ENCODE measurements at places on chromosomes 6 and 20.

GRCh38 chr6:56370561-56371211, 123.3 kb upstream of the COL21A1 start:
- peak; percentile 49 for DNase-seq

GRCh38 chr20:49615401-49616153, 47.6 kb upstream of the PTGIS start:
- DNase-seq, result no peak

GRCh38 chr6:170260686-170261085, 30.2 kb downstream of the DLL1 start:
- DNase-seq, result no peak

DNA sequence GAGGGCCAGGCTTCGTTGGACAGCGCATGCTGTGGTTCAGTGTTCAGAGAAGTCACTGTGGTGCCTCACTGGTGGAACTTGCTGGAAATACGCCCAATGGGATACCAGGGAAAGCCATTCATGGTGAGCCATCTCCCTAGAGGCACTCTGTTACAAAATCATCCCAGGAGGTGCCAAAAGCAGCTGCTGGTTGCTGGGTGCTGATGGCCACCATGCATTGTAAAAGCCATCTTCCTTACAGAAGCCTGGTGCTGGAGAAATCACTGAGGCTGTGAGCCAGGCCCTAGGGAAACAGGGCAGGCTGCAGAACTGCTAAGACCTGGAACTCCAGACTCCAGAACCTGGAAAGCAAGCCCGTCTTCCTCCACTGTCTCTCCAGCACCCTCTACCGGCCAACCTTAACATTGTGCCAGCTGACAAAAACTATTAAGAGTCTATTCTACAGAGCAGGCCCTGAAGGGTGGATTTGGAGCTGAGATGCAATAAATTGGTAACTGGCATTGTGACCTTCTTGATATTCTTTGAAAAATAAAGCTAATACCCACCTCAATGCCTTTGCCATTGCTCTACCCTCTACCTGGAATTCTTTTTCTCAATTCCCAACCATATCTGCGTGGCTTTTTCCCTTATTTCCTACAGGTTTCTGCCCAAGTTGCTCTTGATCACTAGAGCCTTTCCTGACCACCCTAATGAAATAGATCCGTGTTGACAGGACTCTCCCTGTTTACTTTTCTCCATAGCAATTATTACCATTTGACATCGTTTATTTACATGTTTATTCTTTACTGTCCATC, 18.5 kb downstream of the SNRPB start:
- peak; percentile 42 for DNase-seq

DNA sequence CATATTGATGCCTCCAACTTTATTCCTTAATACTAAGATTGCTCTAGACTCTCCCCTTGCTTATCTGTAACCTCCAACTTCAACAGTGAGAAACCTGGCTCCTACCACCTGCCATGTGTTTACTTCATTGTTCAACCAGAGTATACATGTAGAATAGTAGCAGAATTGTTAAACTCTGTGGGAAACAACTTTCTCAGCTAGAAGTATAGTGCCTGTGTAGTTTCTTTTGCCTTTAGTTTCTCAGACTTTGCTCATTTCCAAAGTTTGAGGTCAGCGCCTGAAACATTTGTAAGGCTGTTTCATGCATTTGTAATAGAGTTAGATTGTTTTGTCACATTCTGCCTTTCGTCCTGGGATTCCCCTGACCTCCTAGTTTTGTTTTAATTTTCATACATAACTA, 34.9 kb upstream of the HECA start:
- no peak for DNase-seq

DNA sequence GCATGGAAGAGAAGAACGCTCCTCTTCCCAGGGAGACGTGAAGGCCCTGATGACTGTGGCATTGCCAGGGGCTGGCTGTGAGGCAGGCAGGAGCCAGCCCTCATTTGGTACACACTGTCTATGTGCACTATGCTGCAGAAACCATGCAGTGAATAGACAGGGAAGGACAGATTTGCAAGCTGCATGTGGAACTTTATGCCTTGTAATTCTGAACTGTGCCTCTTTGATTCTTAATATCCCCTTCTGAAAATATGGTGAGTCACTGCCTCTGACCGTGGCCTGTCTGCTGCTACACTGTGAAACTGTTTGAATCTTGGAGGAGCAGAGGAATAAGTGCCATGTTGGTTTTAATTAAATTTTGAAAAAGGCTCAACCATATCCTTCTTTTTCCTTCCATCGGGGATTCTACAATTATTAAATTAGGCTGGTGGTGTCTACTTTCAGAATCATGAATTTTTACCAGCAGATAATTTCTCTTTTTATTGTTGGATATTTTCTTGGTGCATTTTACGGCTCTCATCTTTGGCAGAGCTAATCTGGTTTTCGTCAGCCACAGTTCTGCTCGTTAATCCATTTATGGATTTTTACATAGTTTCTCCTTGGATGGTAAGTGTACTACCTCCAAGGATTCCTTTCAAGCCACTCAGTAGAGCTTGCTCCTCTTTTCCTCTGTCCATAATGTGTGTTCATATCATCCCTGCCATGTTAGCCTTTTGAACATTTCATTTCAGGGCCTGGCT, 301.0 kb upstream of the SLC35B3 start:
- DNase-seq, result no peak

DNA sequence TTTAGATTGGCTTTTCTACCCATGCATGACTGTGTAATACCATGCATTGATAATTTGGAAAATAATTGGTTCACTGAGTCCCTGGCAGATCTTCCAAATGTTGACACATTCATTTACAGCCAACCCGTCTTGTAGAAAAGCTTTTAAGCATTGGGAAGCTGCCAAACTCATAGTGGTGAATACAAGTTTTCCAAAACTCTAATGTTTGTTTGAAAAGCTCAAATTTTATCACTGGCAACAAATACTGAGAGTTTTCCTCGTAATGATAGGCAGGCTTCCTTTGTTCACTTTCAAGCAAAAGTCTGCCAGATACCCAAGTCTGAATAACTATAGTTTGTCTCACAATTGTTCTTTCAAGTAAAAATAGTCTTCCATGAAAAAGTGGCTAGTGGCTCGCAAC, 143.0 kb downstream of the FIG4 start:
- DNase-seq, result no peak

DNA sequence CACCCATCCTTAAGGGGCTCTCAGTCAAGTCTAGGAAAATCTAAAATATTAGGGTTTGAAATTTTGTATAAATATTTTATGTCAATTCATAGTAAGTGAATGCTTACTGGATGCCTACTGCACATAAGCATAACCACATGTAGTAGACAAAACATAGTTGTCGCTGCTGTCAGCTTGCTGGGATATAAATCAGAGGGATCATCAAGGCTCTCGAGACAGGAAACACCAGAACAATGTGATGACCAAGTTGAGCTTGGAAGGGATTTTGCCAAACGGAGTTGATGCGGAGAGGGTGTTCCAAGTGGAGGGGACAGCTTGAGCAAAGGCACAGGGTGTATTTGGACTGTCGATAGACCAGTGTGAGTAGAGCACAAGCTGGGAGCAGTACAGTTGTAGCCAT, 105.8 kb upstream of the SUPT3H start:
- no peak for DNase-seq

DNA sequence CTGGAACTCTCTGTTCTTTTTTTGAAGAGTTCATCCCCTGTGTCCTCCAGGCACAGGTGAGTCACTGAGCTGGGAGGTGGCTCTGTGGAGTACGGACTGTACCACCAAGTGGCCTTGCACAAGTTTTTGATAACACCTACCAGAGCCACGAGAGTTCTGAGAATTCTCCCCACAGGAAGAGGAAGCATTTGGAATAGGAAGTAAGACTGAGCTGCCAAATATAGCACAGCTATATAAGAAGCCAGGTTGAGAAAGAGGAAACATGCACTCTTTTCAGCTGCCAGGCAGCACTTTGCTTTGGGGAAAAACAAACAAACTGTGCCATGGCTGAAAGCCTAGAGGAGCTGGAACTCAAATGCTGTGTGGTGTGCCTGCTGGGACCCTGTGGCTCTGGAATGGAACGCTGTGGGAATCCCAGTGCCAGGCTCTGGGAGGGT, 70.8 kb upstream of the RIPOR2 start:
- DNase-seq, result no peak

DNA sequence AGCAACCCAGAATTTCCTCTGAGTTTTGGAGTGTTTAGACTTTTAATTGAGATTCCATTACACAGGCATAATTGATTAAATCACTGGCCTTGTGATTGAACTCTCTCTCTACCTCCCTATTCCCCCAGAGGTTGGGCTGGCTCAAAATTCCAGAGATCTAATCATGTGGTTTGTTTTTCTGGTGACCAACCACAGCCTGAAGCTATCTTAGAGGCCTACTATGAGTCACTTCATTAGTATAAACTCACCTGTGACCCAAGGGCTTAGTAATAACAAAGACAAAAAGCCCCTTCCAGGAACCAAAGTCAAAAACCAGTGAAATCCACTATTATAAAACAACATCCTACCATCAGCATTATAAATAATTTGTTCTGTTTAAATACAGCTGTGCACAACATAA, 992.5 kb upstream of the CITED2 start:
- no peak for DNase-seq

DNA sequence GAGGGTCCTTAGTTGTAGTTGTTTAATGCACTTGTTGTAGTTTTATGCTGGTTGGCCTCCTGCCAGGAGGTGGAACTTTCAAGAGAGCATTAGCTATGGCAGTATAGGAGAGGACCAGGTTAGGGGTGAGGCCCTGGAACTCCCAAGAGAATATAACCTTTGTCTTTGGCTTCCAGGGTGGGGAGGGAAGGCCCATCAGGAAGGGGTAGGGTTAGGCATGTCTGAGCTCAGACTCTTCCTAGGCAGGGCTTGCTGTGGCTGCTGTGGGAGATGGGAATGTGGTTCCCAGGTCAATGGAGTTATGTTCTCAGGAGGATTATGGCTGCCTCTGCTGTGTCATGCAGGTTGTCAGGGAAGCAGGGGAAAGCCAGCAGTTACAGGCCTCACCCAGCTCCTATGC, 20.0 kb upstream of the GABRR1 start:
- no peak for DNase-seq

DNA sequence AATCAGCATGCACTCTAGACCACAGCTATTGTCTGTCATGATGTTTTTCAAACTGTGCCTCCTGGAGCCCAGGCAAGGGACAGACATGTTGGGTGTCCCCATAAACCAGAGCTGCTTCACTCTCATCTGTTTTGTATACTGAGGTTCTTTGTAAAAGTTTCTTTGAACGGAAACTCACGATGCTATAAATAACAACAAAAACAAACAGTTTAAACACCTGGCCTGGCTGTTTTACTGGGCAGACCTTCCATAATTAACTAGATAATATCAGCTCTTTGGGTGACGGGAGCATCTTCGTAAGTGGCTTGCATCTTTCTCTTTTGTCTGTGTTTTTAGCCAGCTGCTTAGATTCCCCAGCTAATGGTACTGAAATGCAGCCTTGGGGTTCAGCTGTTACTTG, 190.3 kb downstream of the ZDHHC14 start:
- no peak for DNase-seq

DNA sequence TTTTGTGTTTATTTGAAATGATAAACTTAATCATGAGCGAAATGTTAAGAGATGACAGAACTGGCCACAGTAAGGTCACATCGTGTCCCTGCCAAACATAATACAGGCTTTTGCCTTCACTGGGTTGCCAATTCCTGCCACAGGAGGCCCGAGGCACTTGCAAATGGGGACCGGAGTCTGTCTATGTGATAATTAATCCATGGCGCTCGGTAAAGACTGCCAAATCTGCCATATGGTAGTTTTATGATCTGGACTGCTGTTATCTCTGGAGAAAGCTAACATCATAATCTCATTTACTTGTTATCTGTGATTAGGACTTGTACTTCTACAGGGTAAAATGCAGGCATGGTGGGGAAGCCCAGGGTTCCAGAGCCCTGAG, 170.5 kb upstream of the TSHZ2 start:
- no peak for DNase-seq

DNA sequence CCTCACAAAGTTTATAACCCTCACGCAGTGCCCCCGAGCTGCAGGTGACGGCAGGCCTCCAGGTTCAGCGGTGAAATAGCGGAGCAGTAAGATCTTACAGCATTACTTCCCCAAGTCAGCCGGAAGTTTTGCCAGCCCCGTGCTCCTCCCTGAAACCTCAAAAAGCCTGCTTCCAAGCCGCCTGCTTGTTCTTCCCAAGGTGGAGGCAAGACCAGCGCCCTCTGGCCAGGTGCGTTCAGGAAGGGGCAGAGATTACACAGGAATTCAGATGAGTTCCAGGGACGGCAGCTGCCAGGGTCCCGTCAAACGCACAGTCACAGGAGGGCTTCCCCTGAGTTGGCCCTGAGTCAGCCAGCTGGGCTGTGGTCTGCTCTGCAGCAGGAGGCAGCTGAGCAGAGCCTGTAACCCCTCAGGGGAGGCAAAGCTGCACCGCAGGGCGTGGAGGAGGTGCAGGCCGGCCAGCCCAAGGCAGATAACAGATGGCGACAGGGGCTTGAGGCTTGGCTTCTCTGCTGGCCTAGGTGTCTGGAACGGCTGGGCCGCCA, 124.1 kb upstream of the RPS6KA2 start:
- no peak for DNase-seq

DNA sequence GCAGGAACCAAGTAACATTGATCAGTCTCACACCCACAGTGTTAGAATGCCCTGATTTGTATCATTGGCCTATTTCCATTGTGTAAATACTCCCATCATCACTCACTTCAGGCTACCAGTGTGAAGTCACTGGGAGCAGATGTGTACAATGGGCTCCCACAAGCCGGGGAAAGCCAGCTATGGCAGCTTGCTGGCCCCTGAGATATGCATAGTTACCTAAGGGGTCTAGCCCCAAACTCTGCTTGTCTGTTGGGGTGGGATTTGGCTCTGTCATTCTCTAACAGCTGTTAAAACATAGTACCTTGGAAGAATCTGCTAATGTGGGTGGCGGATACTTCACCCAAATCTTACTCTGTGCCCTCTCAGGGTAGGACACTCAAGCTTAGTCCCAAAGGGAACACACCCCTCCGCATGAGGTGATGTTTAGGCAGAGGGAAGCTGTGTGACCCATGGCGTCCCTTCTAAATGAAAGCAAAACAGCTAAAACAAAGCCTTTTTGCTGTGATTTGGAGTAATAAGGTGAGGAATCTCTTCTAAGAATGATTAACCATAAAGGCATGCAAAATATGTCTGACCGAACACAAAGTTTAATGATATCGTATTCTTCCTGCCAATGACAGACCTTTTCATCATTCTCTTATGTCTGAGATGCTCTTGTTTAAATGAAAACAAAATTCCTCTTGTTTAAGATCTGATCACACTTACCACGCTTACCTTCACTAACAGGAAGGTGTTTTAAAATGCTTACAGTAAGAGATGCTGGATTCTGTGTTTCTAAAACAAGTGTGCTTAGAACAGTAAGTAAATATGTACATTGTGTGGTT, 45.9 kb upstream of the PXDC1 start:
- DNase-seq, result no peak

DNA sequence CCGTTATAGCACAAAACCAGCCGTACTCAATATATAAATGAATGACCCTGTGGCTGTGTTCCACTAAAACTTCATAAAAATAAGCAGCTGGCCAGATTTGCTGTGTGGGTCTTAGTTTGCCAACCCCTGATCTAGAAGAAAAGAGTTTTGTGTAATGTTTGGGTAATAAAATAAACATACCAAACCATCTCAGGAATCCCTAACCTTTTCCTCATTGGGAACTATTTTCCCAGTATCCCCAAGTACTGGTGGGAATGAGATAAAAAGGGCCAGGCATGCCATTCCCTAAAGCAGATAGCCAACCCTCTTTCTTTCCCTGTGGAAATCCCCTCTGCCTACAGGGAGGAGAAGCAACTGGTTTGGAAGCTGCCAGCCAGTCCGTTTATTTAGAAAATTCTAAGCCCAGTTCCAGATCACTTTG, 169.1 kb upstream of the AKAP12 start:
- no peak for DNase-seq

All from NCI-H2081 treated with DMSO at 0.1 percent for 48 hours (cell line).